ENCODE measurements at places on chromosomes 1 and 21.

GRCh38 chr1:184050636-184051035, 894 bp upstream of the TSEN15 start:
- peak; percentile 27 for DNase-seq

DNA sequence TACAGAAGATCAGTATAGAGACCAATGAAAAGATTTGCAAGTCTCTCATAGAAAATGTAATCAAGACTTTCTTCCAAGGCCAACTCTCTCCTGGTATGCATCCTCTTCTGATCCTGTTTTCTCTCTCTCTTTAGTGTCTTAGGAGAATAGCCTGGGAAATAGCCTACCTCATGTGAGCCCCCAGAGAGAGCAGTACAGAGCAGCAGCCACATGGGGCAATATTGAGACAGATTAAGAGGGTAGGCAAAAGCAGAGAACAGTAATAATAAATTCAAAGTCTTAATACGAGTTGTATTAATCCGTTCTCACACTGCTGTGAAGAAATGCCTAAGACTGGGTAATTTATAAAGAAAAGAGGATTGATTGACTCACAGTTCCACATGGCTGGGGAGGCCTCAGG, 61.4 kb downstream of the RNASEL start:
- no peak for DNase-seq

GRCh38 chr1:69914976-69915765, 290.2 kb downstream of the LRRC40 start:
- peak; percentile 61 for DNase-seq

- no peak for DNase-seq
Measured at GRCh38 chr21:42187976-42188653, 30.8 kb upstream of the ABCG1 start.

DNA sequence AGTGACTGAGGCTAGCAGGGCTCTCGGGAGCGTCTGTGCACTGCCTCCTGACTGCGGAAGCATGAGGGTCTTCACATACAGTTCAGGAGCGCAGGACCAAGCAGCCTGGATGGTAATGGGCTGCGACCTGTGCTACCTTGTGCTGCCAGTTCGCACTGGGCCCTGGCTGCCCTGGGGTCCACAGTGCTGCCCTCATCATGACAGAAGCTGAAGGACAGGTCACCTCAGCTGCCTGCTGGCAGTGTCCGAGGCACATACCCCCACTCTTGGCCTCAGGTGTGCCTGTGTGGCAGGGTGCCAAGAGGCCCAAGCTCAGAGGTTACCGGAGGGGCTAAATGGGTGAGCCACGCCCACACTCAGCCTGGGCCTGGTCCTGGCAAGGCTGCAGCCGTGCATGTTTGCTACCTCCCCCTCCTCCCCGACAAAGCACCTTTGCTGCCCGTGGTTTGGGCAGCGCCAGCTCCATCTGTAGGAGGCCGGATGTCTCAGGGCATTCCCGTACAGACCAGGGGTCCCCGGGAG, 4.4 kb downstream of the JMJD4 start:
- DNase-seq: peak; percentile 84

- no peak for DNase-seq
Measured at GRCh38 chr1:56758794-56759193, 60.4 kb downstream of the FYB2 start.

DNA sequence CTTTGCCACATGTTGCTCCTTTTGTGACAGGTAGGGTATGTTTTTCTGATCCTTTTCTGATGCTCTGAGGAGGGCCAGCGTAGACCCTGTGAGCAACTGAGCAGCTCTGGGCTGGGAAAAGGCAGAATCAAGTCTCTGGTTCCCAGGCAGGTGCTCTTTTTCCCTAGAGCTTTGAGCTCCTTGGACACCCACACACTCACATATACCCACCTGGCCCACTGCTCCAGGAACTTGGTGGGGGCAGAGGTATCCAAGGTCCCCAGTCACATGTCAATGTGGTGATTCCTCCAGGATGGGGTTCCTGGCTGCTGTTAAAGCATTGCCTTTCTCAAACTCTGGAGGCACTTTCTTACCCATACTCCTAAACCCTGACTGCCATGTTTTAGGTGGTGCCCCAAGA, 5.4 kb downstream of the CD2 start:
- no peak for DNase-seq

DNA sequence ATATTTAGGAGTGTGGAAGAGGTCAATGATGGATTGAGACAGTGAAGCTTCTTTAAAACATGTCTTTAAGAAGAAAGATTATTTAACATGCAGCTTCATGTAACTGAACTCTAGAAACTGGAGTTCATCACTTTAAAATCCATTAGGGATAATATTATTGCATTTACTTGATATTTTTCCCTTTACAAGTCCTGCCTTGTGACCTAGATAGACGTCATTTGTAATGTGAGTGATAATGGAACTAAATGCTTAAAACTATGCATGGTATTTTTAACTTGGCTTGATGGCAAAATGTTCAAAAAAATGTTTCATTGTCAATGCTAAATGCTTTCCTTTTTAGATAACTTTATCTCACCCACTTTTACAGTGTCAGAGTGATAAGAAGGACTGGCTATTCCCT, 723.7 kb downstream of the RWDD3 start:
- no peak for DNase-seq

DNA sequence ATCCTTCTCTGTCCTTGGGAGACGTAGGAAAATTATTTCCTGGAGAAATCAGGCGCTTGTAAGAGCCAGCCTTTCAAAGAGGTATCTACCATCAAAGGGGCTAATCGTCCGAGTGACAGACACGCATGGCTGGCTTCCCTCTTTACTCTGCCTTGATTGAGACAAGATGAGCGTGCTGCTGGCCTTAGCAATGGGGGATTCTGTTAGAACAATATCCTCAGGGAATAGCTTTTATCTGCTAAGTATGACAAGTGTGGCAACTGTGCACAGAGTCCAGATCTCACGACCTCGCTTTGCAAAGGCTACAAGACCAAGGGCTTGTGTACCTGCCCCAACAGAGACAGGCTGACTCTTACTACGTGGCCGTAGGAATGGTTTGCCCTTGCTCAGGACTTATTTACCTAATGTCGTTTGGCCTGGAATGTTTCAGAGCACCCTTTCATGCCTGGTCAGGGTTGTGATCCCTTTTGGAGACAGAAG, 417.1 kb downstream of the KIF26B start:
- no peak for DNase-seq

DNA sequence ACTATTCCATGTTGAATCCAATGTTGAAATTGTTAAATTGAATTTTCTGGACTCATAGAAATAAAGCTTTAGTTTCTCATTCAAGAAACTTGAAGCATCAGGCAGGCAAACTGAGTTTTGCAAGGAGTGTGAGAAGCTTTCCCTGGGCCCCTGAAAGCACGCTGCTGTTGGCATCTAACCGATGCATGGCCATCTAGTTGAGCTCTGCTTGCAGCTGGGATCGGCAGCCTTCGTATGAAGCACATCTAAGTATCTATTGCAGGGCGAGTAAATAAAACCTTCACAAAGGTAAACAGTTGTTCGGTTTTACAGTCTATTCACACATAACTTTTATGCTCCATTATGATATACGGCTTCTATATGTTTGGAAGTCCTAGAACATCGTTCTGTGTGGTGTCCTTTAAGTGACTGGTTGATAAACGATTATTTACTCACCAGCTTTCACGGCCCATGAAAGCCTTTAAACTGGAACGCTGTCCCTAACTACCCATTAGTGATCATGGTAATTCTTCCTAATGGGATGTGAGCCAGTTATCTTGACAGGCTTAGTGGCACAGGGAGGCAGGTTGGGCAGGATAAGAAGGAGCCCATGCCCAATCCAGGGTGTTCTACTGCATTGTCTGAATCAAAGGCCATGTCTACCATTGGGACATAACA, 71.7 kb downstream of the SEC16B start:
- DNase-seq: no peak

DNA sequence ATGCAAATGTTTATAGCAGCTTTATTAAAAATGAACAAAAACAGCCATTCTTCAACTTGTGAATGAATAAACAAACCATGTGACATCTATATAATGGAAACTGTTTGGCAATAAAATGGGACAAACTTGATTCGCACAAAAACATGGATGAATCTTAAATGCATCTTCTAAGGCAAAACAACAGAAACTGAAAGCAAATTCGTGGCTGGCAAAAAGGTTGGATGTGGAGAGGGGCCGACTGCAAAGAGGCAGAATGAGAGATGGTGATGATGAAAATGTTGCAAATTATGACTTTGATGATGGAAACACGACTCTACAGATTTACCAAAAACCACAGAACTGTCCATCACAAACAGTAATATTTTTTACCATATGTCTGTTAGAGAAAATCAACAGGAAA, 327.0 kb upstream of the NR5A2 start:
- no peak for DNase-seq

GRCh38 chr1:38064197-38064903, 17.8 kb upstream of the POU3F1 start:
- DNase-seq: peak; percentile 97
